ENCODE measurements at places on chromosomes 16 and 17.
A peak's percentile ranks its signal among the peaks of the same experiment; 100 is the strongest.

DNA sequence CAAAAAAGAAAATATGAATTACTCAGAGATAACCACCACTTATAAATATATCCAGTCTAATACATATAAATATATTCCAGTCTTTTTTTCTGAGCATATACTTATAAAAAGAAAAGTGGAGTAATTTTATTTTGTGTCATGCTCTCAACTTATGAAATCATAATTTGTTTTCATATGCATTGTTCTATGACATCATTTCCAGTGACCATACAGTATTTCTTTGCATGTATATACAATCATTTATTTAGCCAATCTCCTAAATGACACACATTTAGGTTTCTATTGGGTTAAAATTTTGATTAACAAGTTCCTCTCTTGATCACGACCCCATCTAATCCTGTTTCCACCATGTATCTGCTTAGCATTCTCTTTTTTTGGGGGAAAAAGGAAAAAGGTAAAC, 16.4 kb upstream of the NDEL1 start:
- no peak for DNase-seq

DNA sequence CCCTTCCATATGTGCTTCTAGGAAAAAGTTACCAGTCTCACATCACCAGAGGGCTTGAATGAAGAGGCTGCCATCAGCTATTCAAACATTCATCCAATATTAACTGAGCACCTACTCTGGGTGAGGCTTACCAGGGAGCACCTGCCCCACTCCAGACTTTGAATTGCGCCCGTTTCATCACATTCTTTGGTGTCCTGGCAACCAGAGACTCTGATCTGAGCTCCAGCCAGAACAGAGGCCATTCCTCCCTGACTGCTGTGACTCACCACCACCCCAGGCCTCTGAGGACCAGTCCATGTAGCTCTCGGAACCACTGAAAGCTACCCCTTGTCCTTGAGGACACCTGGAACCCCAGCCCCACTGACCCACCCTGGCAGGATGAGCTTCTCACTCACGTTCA, at the start of gene C16orf96:
Gene C16orf96 (plus strand): TSS at position 229 of the 400 bp plus-strand sequence. CDS start 150 bp downstream, at position 379.
- DNase-seq = no peak

DNA sequence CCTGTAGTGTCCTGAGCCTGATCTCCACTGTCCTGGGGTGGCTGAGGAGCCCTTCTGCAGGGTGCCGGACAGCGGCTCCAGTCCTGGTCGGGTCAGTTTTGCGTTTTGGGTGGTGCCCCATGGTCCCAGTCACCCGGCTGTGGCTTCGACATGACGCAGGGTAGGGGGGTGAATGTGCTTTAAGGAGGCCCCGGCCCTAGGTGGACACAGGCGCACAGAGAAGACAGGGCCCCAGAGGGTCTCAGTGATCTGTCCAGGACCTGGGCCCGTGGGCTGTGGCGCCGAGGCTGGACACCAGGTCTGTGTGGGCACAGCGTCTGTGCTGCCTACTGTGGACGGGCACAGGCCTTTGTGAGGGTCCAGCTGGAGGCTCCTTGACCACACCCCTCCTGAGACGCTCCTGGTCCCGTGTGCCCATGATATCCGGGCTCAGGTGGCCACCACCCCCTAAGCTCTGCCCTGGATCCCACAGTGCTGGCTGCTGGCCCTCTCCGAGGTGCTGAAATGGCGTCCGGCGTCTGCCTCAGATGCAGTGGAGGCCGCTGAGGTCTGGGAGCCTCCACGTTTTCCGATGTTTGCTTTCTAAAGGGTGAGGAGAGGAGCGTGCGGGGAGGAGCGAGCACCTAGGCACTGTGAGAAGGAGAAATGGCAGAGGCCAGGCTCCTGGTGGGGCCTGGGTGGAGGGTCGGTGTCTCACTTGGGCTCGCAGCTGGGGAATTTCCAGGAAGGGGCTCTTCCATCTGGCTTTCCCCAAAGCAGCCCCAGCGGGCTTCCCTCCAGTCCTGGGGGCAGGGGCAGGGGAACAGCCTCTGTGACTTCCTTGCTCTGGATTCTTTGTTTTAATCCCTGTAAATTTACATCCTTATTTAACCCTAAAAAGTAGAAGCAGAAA, 56.1 kb upstream of the ACSF3 start:
- peak; percentile 74 for DNase-seq

GRCh38 chr16:83348991-83349390, 458.8 kb upstream of the HSBP1 start:
- no peak for DNase-seq

- DNase-seq = no peak
Observed at GRCh38 chr17:49029801-49030200, 32.6 kb downstream of the IGF2BP1 start.

- no peak for DNase-seq
Observed at GRCh38 chr16:56606071-56606475, 2.3 kb upstream of the MT2A start.

GRCh38 chr16:81695321-81696165, 83.5 kb upstream of the PLCG2 start:
- DNase-seq = no peak

DNA sequence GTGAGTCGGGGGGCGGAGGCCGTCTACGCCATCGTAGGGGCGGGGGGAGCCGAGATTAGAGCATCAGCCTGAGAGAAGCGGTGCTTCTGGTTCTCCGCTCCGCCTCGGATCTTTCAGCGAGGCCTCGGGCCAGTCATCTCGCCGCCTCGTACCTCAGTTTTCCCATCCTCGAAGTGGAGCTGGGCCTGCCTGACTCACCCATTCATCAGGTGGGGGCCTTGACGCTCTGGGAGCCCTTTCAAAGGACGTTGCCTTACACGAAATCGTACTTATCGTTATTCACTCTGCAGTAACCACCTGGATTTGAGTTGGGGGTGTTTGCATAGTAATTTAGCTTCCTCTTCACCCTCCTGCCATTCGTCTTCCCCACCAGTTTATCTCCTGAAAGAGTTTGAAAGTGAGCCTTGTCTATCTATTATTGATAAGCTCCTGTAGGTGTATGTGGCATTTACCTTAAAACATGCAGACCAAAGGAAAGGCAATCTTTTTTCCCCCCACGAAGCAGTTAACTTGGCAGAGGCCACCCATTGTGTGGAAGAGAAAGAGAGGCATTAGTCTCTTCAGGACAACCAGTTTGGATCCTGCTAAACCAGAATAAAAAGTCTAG, 674 bp downstream of the TAF15 start:
- DNase-seq = no peak

DNA sequence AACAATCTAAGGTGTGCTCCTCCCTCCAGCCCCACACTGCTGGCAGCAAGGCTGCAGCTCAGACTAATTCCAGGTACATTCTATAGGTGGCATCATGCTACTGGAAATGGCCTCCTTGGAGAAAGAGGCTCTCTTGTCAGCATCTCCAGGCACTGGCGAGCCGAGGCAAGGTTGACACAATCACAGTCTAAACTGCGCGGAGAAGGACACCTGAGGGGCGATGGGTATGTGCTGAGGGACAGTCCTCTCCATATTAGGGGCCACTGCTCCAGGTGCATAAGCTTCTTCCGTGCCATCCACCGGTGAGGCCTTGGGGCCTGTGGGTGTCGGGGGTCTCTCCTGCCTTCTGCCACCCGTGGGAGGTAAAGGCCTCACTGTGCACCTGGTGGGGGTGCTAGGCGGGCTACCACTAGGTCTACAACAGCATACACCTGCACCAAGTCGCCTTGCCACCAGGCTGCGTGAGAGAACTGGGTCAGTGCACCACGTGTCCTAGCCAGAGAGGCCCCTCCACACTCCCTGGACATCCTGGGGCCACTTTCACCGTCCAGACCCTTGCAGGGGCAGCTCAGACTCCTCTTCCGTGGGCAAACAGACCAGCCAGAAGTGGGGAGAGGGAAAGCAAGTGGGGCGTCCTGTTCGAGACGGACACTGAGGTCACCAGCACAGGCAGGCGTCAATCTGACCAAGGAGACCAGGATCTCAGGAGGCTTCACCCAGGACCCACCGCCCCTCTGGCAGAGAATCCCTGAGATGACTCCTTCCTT, 12.1 kb upstream of the CBX8 start:
- peak; percentile 57 for DNase-seq

DNA sequence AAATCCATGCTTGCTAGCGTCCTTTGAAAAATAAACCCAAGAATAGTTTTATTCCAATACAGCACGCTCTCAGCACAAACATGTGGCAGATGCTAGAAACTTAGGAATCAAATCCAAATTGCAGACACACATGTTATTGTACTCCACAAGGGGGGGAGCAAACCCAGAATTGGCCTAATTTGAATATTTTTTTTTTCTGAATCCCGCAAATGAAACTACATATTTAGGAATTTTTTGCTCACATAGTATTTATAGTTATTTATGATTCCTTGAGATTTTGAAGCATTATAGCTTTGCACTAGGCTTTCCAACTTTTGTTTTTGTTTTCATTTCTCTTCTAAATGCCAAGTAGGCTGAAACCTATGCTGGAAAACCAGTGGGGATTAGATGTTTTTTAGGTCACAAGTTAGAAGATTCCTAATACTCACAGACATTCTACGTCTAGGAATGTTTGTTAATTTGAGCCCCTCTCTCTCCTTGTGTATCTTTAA, 59.3 kb upstream of the CDH11 start:
- DNase-seq = no peak

GRCh38 chr17:13400491-13400890, 201.2 kb downstream of the HS3ST3A1 start:
- DNase-seq = no peak

Data from activated naive CD4-positive, alpha-beta T cell treated with anti-CD3 and anti-CD28 coated beads, Interleukin-2, amount 10 ng/mL, durations not matched to agents 7 days and 5 days (primary cell).